ENCODE measurements at places on chromosomes 6 and 20. TPM values are rescaled to one million over a fixed set of nuclear protein-coding genes. Genes with fewer than 3 reads are reported as not detected.

DNA sequence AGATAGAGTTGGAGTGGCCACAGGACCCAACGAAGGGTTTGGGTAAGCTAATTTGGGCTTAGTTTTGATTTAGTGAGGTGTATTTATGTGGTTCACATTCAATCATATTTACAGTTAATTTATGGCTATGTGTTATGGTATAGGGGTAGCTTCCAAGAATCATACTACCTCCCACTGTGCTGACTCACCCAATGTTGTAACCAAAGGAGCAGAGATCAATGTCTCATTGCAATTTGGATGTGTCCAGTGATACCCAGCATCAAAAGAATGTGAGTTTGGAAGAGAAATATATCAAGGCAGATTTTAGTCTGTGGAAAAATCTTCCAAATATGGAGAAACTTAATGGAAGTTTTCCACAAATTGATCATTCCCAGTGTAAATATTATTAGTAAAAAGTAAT, 25.3 kb upstream of the SMIM8 start:
- DNase-seq: no peak

DNA sequence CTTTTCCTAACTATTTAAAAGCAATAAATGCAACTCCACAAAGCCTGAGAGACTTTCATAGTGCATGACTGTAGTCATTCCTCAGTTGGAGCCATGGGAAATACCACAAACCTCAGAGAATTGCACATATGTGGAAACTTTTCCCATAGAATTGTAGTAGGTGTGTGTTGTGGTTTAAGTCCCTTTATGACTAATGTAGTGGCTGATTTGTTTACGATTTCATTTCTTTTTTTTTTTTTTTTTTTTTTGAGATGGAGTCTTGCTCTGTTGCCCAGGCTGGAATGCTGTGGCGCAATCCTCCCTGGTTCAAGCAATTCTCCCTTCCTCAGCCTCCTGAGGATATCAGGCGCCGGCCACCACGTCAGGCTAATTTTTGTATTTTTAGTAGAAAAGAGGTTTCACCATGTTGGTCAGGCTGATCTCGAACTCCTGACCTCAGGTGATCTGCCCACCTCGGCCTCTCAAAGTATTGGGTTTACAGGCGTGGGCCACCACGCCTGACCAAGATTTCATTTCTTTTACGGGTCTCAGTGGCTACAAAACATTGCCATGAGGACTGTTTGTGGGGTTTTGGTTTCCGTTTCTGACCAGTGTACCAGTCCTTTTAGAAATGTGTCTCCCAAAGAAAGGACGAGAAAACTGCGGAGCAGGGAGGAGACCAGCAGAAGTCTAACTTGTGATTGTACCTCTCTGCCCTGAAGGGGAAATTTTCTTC, 212.1 kb upstream of the MARCKS start:
- DNase-seq: peak; percentile 99

DNA sequence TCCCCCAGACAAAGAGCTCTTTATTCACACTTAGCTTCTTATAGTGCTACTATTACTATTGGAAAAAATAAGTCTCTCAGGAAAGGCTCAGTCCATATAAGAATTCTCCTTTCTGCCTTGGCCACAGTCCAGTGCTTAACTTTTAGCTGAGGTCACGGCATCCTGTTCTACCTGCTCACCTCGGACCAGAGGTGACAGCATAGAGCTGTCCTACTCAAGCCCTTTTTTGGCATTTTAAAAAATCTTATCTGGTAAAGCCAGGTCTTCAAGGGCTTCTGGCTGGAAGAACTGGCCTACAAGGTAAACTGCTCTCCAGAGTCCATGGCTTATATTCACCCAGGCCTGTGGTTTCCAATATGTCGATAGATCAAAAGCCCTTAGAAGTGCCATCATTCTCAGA, 109.7 kb downstream of the RCAN2 start:
- DNase-seq: no peak

GRCh38 chr20:41424546-41424945, 57.9 kb upstream of the EMILIN3 start:
- DNase-seq: no peak

DNA sequence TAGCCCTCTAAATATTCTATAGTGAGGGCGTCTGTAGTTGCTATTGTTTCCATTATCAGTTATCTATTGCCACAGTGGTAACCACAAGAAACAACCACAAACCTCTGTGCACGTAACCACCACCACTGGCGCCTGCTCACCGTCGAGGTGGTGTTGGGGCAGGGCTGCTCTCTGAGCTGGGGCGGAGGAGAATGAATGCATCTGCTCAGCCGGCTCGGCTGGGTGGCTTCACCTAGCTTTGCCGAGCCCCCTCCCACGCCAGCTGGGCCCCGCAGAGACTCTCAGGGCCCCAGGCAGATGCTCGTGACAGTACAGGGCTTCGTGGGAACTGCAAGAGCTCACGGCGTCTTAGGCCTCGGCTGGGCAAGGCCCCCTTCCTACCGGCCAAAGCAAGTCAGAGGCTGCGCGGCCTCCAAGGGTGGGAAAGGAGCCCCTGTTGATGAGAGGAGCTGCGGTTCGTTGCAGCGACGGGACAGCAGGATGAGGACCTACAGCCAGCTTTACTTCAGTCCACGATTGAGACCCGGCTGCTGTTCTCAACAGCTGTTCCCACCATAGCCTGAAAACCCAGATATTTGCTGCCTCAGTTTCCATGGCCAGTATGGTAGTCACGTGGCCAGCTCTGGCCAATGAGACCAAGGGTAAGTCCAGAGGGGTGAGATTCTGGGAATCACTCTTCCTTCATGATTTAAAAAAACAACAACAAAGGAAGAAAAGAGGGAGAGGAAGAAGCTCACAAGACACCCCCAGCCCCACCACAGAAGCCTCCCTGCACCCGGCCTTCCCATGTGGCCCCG, 120.2 kb upstream of the AFDN start:
- no peak for DNase-seq

GRCh38 chr6:17281497-17282481, 628 bp downstream of the RBM24 start:
- DNase-seq: peak; percentile 69

GRCh38 chr20:44247131-44247571, at the start of gene GDAP1L1:
Gene GDAP1L1 (plus strand): TSS chr20:44247308. CDS start chr20:44247335, 27 bp downstream.
- peak; percentile 32 for DNase-seq

- no peak for DNase-seq
Observed at GRCh38 chr6:84050408-84050807, 16.8 kb downstream of the MRAP2 start.

DNA sequence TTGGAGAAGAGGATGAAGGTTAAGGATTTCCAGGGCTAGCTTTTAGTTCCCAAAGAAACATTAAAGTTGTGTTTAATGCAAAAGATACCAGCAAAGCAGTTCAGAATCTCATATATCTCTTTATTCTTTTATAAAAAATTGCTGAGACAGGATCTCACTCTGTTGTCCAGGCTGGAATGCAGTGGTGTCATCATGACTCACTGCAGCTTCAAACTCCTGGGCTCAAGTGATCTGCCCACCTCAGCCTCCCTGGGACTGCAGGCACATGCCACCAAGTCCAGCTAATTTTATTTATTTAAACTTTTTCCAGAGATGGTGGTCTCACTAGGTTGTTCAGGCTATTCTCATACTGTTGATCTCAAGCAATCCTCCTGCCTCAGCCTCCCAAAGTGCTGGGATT, 41.1 kb upstream of the CAP2 start:
- DNase-seq: peak; percentile 74

GRCh38 chr20:63536241-63536977, 767 bp downstream of the PTK6 start:
- peak; percentile 68 for DNase-seq

DNA sequence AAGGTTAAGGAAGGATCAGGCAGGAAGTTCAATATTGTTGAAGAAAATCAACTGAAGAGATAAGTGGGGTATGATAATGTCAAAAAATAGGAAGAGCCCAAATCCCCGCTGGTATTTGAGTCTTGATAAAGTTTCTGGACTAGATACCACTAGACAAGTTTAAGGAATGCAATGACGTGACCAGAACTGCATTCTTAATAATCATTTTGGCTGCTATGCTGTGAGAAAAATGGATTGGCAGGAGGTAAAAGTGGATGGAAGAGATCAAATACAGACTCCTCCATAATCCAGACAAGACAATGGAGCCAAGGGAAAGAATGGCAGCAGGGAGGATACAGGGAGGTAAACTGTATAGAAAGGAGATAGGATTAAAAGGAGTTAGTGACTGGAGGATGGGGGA, 128.2 kb downstream of the COL12A1 start:
- no peak for DNase-seq

DNA sequence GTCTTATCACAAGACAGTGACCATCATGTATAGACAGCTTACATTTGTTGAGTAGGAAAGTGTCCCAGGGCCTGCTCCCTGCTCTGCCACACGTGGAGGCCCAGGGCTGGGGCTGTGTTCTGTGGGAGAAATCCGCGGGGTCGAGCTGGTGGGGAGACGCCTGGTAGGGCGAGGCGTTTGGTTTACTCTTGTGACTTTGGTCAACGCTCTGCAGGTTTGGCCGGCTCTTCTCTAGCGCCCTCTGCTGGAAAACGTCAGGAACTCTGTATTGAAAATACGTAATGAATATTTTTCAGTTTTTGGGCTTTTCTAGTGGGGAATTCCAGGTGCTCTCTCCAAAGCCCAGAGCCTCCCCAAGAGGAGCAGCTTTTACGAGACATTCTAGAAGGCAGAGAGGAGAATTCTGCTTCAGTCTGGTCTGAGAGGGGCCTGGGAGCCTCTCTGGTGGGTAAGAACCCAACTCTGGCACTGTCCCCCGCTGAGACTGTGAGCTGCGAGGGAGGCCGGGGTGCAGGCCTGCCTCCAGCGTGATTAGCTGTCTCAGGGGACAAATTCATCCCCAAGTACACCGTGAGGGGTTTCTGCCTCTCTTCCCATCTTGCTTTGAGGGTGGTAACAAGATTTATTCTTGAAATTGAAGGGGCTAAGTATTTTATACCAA, 112.6 kb upstream of the RALGAPA2 start:
- peak; percentile 54 for DNase-seq

DNA sequence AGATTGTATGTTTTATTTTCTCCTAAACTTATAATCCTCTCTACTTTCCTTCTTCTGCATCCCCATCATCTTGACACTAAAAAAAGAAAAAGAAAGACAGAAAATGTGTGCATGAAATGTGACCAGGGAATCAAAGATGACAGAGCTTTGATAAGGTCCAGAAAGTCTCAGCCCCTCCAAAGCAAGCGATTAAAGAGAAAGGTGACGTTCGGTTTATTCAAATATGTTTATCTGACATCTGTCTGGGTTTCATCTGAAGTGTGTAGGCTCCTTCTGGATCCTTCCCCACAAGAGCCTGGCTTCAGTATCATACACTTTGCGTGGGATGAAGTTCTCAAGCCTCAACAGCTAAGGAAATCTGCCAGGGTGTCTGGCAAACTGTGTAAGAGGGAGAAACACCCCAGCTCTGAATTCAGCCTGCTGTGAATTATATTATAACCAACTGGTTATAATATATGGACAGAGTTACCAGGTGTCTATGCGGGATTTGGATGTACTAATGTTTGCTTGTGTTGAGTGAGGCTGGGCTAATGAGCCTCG, 263.0 kb downstream of the ZNF217 start:
- no peak for DNase-seq

GRCh38 chr20:59223182-59223601, 59.6 kb downstream of the ZNF831 start:
- peak; percentile 8 for DNase-seq

DNA sequence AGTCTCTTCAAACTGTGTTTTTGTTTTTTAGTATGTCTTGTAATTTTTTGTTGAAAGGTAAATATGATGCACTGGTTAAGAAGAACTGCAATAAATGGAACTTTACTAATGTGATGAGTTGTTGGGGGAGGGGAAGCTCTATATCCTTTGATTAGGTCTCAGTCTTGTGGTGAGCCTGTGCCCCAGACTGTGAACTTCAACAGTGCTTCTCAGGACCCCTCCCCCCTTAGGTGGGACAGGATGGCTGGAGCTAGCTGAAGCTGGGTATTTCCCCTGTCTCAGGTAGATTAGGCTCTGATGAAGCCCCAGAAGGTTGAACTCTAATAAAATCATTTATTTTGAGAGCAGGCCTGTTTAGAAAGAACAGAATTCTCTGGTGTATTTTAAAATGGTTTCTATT, 31.4 kb upstream of the TASP1 start:
- no peak for DNase-seq

- DNase-seq: no peak
Observed at GRCh38 chr6:18185624-18186023, 30.4 kb downstream of the KDM1B start.

GRCh38 chr6:42295181-42295580, 77.5 kb upstream of the MRPS10 start:
- DNase-seq: no peak

The CST4 gene
- total RNA-seq: not detected

The SUPT3H gene
- total RNA-seq: 4.5 TPM

The TGM3 gene
- total RNA-seq: not detected

The CARMIL1 gene
- total RNA-seq: 20.3 TPM

The CCN5 gene
- total RNA-seq: not detected

The SNPH gene
- total RNA-seq: 4.0 TPM

The SLC25A27 gene
- total RNA-seq: 6.5 TPM

The RAB5IF gene
- 331 TPM for total RNA-seq

Data from M059J (cell line).